ENCODE measurements at places on chromosomes 16 and 17. TPM values are rescaled to one million over a fixed set of nuclear protein-coding genes. Genes with fewer than 3 reads are reported as not detected.
A peak's percentile ranks its signal among the peaks of the same experiment; 100 is the strongest.

DNA sequence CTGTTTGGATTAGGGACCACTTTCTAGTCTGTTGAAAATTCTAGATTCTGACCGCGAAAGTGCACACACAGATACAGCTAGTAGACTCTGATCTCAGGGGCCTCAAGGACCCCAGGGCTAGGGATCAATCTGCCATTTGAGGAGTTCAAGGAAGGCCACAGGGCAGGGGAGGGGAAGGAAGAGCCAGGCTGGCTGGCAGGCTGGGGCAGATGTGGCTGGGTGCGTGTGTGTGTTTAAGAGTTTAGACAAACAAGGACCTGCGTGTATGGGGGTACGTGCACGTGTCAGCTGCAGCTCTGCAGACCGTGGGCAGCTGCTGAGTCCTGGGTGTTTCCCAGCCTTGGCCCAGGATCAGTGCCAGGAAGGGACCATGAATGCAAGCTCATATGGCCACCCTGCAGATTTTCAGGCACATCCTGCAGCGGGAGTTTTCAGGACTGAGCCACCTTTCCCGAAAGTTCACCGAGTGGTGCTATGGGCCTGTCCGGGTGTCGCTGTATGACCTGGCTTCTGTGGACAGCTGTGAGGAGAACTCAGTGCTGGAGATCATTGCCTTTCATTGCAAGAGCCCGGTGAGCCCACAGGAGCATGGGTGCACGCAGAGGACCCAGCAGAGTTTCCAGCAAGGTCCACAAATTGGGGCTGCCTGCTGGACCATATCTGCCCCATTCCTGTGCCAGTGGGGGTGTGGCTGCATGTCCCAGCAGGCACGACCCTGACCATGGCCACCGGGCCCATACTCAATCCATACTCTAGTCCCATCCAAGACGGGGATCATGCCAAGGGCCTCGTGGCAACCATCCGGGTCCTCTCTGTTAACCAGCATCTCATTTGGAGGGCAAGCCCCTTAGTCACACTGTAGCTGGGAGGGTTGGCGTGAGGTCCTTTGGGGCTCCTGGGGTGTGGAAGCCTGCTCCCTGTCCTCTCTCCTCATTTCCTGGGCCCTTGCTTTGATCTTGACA, 10.6 kb downstream of the TRPV2 start:
- peak; percentile 52 for DNase-seq

DNA sequence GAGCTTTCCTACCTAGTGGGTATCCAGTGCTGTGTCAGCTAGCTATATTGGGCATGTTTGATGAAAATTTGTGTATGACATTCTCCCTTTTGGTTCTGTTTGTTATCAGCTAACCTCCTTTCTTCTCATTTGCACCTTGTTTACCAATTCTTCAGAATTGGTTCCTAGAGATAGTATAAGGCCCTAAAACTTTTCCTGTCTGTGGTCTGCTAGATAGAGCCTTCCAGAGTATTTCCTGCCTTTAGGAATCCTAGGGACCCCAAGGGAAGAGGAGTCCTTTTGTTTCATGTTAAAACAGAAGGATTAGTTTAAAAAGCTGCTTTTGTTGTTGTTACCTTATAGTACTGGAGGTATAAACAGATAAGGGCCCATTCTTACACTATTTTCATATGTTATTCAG, 11.5 kb downstream of the MAP3K3 start:
- no peak for DNase-seq

DNA sequence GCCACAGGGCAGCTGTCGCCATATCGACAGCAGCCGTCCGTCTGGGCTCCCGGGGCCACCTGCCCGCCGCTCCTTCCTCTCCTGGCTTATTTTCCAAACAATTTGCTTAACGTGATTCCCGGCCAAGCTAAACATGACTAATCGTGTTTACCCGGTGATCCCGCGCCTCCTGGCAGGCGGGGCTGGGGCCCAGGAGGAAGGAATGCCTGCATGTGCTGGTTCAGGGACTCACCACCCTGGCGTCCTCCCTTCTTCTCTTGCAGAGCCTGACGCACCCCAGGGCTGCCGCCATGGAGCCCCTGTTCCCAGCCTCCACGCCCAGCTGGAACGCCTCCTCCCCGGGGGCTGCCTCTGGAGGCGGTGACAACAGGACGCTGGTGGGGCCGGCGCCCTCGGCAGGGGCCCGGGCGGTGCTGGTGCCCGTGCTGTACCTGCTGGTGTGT, 6.1 kb downstream of the SSTR5 start:
- no peak for DNase-seq

The SLC25A39 gene
- 66.8 TPM for polyA plus RNA-seq

The TPSD1 gene
- not detected for polyA plus RNA-seq

The TIGD7 gene
- 8.4 TPM for polyA plus RNA-seq

DNA sequence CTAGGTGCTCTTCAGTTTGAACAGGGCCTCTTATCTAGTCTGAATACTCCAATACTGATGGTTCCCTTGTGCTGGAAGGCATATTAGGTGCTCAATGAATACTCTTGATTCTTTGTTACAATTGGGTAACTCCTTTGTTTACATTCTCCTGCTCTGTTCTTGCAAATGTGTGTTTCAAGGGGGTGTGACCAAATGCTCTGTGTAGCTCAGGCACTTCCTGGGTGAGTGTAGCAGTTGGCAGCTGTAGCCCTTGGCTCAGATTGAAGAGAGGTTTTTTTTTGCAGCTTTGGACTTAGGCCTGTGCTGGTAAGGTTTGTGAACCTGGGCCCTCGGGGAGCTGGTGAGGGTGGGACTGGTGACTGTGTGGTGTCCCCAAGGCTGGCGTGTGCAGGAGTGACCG, 20.2 kb downstream of the TBCD start:
- no peak for DNase-seq

The SLC2A4 gene
- polyA plus RNA-seq = 32.4 TPM

The MYADML2 gene
- polyA plus RNA-seq = 23.5 TPM

DNA sequence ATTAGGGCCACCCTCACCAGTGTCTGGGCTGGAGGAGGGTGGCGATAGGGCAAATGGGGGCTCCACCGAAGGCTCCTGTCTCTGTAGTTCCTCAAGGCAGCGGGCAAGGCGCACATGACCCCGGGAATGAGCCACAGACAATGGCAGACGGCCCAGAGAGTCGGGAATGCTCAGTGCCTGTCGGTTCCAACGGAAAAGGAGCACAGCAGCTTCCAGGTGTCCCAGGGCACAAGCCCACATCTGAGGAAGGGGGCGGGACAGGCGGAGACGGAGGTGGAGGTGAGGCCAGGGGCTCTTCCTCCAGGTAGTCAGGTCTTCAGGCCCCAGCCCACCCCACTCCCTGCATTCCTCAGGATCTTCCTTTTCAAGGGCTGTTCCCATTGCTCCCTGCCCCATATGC, 5.1 kb upstream of the SPAG7 start:
- DNase-seq = no peak

GRCh38 chr17:72702136-72702735, 390.3 kb downstream of the SLC39A11 start:
- peak; percentile 55 for DNase-seq

GRCh38 chr16:73171380-73171779, 123.5 kb upstream of the ZFHX3 start:
- DNase-seq = no peak

DNA sequence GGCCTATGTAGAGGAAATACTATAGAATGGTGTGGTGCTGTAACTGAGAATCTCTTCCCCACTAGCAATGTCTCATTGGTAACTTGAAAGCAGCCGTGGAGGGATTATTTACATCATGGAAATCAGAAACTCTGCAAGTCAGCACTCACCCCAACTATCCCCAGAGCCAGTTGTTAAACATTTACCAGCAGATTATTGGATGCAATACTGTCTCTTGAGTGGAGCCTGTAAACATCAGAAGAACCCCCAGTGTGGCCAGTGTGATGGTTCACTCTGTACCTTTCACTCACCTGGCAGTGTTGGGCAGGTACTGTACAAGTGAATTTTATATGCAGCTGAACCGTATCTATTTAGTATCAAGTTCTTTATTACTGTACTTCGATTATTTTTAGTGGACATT, 299.8 kb upstream of the SALL1 start:
- DNase-seq = no peak

- no peak for DNase-seq
These were observed 10.5 kb upstream of the MTSS2 start for GRCh38 chr16:70696355-70696754.

- no peak for DNase-seq
These were observed 4.1 kb downstream of the UBALD2 start for GRCh38 chr17:76268991-76269981.

DNA sequence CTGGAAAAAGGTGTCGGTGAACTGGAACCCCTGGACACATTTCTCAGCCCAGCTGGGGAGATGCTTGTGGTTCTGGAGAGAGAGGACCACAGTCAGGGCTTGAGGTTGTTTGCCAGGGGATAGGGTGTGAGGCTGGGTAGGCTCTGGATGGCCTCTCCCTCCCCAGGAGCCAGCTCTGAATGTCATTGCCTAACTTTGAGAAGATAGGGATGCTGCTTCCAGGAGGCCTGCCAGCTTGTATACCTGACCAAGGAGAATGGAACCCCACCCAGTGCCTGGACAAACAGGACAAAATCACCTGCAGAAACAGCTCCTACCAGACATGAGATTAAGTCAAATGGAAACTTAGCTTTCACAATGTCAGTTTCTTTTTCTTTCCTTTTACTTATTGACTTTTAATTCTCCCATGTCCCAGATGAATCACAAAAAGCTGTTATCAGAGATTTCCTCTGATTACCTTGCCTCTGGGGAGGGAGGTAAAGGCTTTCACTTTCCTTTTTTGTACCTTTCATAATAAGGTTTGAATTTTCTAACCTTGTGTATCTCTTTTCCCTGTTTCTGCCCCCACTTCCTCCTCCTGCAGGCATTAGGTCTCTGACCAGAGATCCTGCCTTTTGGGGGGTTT, 29.8 kb upstream of the PLLP start:
- no peak for DNase-seq

GRCh38 chr17:81238490-81238814, 403 bp downstream of the TEPSIN start:
- no peak for DNase-seq

DNA sequence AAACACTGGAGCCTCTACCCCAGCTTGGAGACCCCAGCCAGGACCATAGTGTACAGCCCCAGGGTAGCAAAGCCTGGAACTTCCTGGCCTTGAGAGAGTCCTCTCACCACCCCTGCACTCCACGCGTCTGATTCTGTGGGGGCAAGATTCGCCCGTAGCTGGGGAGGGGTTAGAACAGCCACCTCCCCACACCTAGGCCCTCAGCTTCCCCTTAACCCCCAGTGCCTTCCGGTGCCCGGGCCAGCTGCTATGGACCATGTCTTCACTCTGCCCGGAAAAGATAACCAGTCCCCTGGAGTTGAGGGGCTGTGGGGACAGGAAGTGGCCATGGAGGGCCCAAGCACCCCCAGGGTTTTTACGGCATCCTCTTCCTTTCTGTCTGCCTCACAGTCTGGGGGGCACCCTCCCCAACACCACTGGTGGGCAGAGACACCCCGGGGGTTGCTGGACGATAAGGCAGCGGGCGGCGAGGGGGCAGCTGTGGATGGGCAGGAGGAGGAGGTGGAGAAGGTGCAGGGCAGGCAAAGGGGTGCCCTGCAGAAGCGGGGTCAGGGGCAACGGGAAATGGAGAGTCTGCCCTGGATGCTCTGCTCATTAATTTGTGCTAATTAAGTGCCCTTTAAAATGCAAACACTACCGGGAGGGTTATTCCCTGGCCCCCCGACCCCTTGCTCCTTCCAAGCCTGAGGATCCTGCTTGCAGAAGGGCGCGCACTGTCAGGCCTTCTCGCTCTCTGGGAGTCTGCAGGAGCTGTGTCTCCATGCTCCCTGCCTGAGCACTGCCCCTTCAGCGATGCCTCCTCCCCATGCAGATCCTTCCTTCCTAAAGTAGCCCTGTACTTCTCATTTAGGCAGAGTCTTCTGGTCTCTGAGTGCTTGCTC, 2.4 kb downstream of the PRSS27 start:
- DNase-seq = no peak

The BCL6B gene
- 16.1 TPM for polyA plus RNA-seq

The HID1 gene
- polyA plus RNA-seq = 4.6 TPM

DNA sequence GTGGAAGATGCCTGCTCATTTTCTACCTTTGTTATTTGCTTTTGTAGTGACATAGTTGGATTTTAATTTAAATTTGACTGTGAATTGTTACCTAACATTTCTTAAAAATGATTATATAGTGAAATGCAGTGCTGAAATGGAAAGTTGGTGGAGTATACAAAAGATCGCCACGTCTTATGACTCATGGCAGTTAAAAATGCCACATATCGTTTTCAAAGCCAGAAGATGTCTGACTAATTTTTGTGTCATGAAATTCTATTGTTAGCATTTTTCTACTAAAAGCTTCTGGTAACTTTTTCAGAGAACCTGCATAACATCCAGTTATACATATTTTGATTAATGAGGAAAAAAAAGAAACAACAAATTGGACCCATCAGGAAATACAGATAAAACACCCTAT, 20.6 kb downstream of the MAP2K4 start:
- DNase-seq = peak; percentile 43

DNA sequence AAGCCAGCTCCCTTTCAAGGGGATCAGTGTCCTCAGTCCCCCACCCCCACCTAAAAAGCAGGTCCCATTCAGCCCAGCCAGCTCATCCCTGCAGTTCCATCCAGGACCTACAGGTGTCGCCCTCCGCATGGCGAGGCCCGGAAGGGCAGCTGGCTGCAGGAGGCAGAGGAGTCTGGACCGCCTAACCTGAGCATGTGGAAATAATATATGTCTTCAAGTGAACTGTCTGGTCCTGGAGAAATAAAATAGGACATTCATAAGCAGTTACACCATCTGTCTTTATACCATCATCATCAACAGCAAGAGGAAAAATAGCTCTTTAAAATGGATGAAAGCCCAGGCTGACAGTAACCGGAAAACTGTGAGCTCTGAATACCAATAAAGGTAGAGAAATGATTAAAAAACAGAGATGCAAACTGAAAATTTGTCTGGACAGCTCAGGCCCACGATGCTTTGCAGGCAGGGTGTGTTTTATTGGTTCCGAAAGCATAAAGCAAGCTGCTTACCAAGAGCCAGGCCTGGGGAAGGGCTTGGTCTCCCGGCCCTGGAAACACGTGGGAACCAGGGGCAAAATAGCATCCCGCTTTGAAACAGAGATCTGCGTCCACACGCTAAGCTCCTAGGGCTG, 215.2 kb downstream of the ZFHX3 start:
- DNase-seq = peak; percentile 93

- DNase-seq = no peak
These were observed 24.2 kb downstream of the MAP3K3 start for GRCh38 chr17:63646488-63646806.

GRCh38 chr17:53896047-53896446, 73.3 kb downstream of the KIF2B start:
- DNase-seq = no peak

GRCh38 chr17:59607817-59608403, 11.8 kb upstream of the CLTC start:
- no peak for DNase-seq

The SEPTIN12 gene
- polyA plus RNA-seq = not detected
